Dorsolateral prefrontal cortex (tissue), 122 donors: ENCODE measurements at places on chromosomes 5 and 9.

DNA sequence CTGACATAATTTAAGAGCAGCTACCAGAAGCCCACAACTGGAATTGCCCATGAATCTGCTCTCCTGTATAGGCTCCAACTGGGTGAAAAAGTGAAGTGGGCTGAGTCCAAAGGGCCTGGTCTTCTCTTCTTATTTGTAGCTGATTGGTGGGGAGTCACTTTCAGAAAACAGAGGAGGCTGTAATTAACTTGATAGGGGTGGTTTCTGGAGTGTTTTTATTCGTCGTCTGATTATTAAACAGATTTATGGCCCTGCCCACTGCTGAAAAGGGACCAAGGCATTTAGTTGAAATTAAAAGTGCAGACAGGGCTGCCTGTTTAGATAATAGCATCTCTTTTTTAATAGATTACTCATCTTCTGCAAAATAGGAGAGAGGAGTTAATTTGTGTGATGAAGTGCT is 81.0 kb upstream of the SAP30L start:
- DNase-seq, result no peak

DNA sequence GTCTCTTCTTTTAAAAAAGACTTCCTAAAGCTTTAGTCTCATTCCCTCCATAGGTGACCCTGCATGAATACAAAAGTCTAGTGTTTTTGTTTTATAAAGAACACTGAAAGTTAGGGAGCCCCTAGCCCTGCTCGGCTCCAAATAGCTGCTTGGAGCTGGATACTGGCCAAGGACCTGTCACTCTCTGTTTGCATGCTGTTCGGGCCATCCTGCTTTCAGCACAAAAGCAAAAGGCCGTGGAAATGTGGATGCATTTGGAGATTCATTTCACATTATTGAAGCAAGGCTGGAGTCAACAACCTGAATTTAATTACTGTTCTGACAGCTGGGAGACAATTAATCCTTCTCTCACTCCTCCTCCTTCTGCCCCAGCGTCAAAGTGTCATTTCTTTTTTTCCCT is 151.7 kb upstream of the NMUR2 start:
- DNase-seq, result no peak

- no peak for DNase-seq
These were observed 6.8 kb upstream of the WDR41 start for GRCh38 chr5:77498952-77499351.

DNA sequence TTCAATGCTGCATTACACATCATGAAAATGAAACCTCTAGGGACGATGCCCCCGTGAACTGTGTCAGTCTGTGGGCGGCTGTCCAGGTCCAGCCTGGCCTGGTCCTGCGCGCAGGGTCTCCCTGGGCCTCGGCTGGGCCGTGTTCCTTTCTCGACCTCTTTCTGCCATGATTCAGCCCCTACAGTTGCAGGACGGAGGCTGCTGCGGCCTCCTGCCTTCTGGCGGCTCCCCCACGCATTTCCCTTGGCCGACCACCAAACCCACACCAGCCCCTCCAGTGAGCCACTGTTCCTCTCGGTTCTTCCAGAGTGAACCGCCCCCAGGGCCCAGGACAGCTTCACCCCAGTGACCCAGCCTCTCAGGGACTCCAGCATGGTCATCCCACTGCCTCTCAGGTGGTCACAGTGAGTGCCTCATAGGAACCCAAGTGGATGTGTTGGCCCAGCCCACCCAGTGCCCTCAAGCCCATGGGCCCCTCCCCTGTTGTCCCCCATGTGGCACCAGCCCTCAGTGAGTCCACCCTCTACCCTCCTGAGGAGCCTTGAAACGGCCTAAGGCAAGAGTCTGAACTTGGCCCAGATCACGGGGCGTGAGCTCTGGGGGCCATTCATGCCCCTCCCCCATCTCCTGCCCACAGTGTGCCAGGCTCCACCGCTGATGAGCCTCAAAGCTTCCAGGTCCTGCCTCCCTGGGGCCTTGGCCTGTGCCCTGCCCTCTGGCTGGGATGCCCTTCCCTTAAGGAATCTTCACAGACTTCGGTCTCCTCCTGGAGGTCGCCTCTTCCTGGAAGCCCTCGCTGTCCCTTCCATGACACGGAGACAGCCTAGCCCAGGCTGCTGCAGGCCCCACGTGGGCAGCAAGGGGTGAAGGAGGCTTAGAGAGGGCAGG is 10.0 kb upstream of the CLIC3 start:
- no peak for DNase-seq

DNA sequence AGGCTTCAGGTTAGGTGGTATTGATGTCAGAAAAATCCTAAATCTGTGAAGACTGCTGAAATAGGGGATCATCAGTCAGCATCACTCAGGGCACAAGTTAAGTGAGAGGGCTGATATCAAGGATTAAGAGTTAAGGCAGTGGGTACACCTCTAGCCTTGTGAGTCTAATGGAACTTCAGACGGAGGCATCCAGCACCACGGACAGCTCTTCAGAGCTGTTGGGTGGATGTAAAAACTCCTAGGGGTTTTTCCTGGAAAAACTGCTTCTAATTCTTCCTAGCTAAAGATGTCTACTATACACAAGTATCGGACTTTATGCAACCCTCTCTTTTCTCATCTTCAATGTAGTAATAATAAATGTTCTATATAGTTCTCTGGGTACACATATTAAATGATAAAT is 165.9 kb downstream of the SH3GL2 start:
- no peak for DNase-seq

DNA sequence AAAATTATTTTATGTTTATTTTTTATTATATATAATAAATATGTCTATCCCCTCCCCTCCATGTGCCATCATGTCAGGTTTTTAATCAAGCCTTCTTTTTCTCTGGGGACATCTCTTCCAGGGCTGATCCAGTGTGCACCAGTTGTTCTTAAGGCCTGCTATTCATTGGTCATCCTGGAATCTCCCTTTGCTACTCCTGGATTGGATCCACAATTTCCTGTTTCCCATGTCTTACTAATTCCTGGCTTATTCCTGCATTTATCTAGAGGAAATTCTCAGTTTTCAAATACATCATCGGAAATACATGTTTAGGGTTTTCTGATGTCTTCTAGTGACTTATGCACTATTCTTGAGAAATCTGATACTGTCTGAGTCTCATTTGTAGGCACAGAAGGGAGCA is 56.8 kb downstream of the ANGPTL2 start:
- no peak for DNase-seq

- DNase-seq, result no peak
These were observed 319.1 kb downstream of the NTRK2 start for GRCh38 chr9:84988621-84989020.

- DNase-seq, result no peak
These were observed 38.7 kb downstream of the DUSP1 start for GRCh38 chr5:172732201-172732865.

DNA sequence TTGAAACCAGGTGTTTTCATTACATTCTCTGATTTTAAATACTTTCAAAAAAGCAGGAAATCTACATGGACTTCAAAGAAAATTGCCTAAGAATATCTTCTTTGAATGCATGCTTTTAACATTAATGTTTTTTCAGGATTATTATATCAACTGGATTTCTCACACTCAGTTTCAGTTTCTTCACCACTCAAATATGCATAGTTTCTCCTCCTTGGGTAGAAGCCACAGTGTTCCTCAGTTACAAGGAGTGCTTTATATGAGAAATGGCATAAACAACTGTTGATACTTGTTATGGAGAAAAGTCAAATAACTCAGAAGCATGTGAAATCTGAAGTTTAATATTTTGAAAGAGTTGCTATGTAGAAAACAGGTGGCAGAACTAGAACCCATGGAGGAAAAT is 196.9 kb downstream of the DMRTA1 start:
- no peak for DNase-seq

GRCh38 chr9:89739511-89739910 is 134.7 kb downstream of the GADD45G start:
- no peak for DNase-seq

GRCh38 chr5:14490309-14490711 is 91.3 kb upstream of the OTULINL start:
- no peak for DNase-seq
